ENCODE measurements at places on chromosomes 7 and 10. TPM values are rescaled to one million over a fixed set of nuclear protein-coding genes. Genes with fewer than 3 reads are reported as not detected.

BLNK gene
- total RNA-seq: not detected

PHYHIPL gene
- not detected for total RNA-seq

MMRN2 gene
- total RNA-seq: 5.1 TPM

CAMK2B gene
- total RNA-seq: 6.4 TPM

NPY4R gene
- not detected for total RNA-seq

LRIT1 gene
- total RNA-seq: not detected

HOXA9 gene
- total RNA-seq: not detected

SPDYE6 gene
- not detected for total RNA-seq

CUBN gene
- 3.4 TPM for total RNA-seq

ARHGEF5 gene
- 3.2 TPM for total RNA-seq

FAM25C gene
- total RNA-seq: not detected

GOT1 gene
- 33.7 TPM for total RNA-seq

CLRN3 gene
- not detected for total RNA-seq

IKZF1 gene
- total RNA-seq: not detected

STRIP2 gene
- 6.9 TPM for total RNA-seq

PPP2R2D gene
- 44.4 TPM for total RNA-seq

ZNF239 gene
- total RNA-seq: 1.8 TPM

ESYT2 gene
- 105 TPM for total RNA-seq

SMKR1 gene
- 0.65 TPM for total RNA-seq

BTBD16 gene
- 0.09 TPM for total RNA-seq

PILRA gene
- 0.27 TPM for total RNA-seq

FOXP2 gene
- total RNA-seq: 17.4 TPM

SUN3 gene
- total RNA-seq: not detected

FANK1 gene
- 2.3 TPM for total RNA-seq

TUBAL3 gene
- not detected for total RNA-seq

AKR1B15 gene
- total RNA-seq: not detected

GNB2 gene
- total RNA-seq: 38.5 TPM

PRR15 gene
- 2.4 TPM for total RNA-seq

FAM25G gene
- not detected for total RNA-seq

LARP4B gene
- 38.7 TPM for total RNA-seq

C7orf57 gene
- 0.09 TPM for total RNA-seq

STAG3 gene
- 0.90 TPM for total RNA-seq

NUTM2E gene
- total RNA-seq: not detected

SNCG gene
- 2.8 TPM for total RNA-seq

CYP26C1 gene
- 0.09 TPM for total RNA-seq

CYP26A1 gene
- not detected for total RNA-seq

OPN1SW gene
- not detected for total RNA-seq

Measured in fibroblast of the aortic adventitia (primary cell).